NCI-H510A (cell line): ENCODE measurements at places on chromosomes 3 and 15.

DNA sequence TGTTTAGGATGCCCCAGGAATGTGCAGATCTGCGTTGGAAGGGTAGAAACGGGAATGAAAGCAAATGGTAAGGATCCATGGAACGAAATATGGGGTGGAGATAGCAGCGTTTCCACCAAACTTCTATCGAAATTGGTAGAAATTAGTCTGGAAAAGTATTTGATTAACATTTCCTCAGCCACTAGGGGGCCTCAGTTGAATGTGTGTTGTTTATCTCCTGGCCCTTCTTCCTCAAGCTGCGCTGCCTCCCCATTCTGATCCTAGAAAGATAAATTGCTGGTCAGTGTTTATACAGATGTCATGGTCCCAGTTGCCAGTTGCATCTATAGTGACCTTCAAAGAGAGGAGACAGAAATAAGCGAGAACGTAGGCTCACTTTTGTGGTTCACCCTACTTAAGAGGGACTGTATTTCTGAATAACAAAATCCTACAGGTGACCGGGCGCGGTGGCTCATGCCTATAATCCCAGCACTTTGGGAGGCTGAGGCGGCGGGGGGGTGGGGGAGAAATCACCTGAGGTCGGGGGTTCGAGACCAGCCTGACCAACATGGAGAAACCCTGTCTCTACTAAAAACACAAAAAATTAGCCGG is 457.1 kb downstream of the SQOR start:
- no peak for DNase-seq

DNA sequence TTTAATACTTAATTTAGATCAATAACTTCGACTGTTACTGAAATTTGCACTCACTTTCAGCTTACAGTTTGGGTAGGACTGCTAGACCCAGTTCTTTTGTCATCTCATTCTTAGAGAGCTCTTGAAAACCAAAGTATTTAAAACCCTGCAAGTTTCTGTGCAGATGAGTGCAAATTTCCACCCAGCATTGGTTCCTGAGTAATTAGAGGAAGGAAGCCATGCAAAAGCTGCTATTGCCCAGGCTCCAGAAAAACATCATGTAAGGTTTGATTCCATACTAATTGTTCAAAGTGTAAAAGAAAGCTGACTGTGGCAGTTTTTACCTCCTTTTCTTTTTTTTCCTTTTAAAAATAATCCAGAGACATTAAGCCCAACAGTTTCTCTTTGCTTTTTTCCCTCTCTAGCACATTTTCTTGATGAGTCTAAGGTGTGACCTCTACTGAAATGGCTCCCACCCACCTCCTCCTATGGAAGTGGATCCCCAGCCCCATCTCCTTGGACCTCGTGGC is 30.3 kb downstream of the ABHD2 start:
- DNase-seq = no peak

DNA sequence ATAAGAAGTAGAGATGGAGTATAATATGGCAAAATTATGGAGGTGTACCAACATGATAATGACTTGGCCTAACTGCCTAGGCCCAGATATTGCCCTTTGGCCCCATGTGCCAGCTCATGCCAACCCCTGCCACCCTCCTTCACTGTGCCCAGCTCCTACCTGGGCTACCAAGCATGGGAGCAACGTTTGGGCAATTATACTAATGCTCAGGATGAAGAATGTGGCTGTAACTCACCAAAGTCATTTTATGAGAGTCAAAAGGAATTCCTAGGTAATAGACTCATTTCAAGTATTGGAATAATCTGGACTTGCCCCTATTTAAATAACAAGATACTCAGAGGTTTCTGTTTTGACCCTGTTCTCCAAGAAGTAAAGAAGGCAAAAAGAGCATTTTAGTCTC is 240.2 kb upstream of the IL12A start:
- no peak for DNase-seq

GRCh38 chr3:169477790-169478189 is 185.7 kb downstream of the MECOM start:
- no peak for DNase-seq

DNA sequence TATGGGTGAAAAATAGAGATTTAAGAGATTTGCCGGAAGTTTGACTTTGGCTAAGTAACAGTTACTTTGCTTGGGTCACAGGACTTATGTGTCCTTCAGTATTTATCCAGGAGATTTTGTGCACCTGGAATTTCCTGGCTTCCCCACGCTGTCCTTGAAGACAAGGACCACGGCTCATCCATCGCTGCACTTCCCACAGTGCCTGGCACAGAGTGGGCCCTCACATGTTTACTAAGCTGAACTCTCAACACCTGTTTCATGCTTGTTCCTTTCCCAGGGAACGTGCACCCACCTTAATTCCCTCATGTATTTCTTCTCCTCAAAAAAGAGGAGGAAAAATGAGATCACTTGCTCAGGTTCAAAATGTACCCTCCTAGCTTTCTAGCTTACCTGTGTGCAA is 32.0 kb downstream of the CA12 start:
- no peak for DNase-seq

DNA sequence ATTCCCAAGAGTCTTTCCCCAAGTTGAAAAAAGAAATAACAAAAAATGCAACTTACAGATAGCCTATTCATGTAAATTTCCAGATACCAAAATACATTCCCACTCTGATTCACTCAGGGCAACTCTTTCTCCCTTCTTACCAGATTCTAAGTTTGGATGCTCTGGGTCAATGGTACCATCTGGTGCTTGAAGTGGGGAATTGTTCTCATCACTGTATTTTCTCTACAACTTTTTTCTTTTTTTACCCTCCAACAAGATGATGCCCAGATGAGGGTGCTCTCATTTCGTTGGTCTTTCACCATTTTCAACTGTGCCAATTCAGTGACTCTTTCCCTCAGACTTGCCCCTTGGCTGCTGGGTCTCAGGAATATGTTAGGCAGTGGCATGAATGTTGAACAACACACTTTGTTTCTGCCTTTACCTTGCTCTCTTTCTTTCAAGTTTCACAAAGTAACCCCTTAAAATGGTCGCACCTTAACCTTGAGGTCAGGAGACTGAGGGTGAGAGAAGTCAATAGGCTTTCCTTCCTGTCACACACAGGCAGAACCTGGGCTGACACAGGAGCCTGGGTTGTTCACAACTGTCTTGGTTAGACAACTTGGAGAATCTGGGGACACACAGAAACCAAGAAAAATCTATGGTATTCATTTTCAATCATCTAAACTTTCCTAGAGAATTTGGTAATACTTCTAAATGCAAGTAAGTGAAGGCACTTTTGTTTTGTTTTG is 330.7 kb upstream of the SLCO3A1 start:
- no peak for DNase-seq

- no peak for DNase-seq
Observed at GRCh38 chr15:100841426-100841825, 38.2 kb upstream of the ALDH1A3 start.

DNA sequence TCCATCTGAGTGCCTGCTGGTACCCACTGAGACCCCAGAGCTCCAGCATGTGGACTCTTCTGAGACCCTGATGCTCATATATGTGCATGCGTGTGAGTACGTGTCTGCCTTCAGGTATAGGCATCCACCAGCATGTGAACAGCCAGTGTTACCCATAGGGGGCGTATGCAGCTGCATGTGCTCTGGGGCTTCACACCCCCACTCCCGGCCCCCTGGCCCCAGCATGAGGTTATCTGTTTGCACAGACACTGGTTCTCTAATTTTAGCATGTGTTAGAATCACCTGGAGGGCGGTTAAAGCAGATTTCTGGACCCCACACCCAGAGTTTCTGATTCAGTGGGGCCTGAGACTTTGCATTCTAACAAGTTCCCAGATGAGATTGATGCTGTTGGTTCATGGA is 824 bp upstream of the CILP start:
- no peak for DNase-seq

DNA sequence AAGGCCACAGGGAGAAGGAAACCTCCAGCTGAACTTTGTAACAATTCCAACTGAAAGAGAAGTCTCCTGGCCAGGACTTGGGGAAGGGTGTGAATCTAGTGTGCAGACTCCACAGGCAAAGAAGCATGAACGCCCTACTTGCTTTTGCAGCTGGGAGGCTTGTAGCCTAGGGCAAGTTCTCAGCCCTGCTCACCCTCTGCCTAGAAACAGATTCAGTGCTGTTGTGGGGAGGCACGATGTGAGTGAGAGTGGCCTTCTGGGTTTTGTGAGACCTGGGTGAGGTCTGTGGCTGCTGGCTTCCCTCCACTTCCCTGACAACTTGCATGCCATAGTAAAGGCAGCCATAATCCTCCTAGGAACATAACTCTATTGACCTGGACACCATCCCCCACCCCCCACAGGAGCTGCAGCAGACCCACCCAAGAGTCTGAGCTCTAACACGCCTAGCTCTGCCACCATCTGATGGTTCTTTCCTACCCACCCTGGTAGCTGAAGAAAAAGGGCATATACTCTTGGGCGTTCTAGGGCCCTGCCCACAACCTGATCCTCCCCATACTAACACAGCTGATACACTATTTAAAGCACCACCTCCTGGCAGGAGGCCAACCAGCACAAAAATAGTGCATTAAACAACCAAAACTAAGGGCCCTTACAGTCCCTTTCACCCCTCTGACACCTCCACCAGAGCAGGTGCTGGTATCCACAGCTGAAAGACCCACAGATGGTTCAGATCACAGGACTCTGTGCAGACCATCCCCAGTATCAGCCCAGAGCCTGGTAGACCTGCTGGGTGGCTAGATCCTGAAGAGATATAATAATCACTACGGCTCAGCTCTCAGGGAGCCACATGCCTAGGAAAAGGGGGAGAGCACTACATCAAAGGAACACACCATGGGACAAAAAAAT is 426.5 kb downstream of the IGSF11 start:
- no peak for DNase-seq

GRCh38 chr15:88258093-88258641 is 1.6 kb upstream of the NTRK3 start:
- DNase-seq = no peak

- no peak for DNase-seq
Observed at GRCh38 chr15:63022181-63022580, 20.4 kb upstream of the TPM1 start.

DNA sequence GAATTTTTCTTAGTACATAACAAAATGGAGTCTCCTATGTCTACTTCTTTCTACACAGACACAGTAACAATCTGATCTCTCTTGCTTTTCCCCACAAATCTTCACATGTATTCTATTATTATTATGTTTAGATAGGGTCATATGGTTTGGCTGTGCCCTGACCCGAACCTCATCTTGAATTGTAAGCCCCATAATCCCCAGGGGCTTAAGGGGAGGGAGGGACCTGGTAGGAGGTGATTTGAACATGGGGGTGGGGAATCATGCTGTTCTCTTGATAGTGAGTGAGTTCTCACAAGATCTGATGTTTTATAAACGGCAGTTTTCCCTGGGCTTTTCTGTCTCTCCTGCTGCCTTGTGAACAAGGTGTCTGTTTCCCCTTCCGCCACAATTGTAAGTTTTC is 86.7 kb upstream of the SELENOK start:
- DNase-seq = no peak

GRCh38 chr3:177652556-177653291 is 455.4 kb upstream of the TBL1XR1 start:
- no peak for DNase-seq

DNA sequence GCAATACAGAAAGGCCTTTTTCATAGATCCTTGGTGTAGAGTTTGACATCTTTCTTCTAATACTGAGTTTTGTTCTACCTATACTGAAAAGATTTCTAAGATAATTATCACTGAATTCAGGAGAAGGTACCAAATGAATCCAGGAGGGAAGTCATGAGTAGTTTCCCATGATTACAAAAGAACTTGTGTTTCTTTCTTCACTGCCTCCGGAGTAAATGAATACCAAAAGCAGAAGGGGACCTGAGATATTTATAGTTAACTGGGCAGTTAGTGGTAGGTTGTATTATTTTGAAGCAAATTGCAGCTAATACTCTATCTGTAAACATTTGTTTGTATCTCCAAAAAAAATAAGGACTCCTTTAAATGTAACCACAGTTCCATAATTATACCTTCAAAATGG is 175.4 kb downstream of the SUCNR1 start:
- no peak for DNase-seq

GRCh38 chr15:78168608-78169007 is 19.4 kb downstream of the IDH3A start:
- DNase-seq = no peak

- no peak for DNase-seq
Observed at GRCh38 chr3:47295976-47296375, 13.2 kb downstream of the KLHL18 start.

DNA sequence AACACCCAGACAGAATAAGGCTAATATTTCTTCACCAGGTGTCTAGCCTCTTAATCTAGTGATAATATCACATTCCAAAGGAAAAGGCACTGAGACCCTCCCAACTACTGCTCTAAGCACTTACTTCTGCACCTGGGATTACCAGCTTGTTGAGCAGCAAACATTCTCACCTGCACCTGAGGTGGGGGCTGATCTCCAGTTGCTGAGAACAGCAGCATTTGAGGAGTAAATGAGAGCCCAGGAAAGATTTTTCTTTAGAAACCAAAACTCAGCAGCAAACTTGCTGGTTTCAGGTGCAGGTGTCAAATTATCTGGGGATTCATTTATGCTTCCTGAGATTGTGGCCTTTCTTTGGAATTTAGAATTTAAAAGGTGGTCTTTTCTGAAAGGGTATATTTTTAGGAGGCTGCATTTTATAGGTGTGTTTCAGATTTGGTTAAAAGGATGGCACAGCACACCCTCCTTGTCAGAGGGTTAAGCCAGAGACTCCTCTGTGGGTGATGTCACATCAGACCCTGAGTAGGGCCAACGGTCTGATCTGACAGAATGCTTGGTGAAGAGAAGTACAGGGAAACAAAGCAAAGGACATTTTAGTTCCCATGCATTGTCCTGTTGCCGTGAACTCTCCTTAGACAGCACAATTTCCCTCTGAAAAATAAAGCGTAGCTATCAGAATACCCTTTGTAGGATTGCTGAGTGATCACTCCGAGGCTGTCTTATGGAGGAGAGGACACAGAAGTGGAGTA is 411.0 kb upstream of the ATP11B start:
- DNase-seq = no peak

- no peak for DNase-seq
Observed at GRCh38 chr3:156304406-156304805, 184.0 kb downstream of the KCNAB1 start.
